ENCODE measurements at places on chromosomes 3 and 15.

DNA sequence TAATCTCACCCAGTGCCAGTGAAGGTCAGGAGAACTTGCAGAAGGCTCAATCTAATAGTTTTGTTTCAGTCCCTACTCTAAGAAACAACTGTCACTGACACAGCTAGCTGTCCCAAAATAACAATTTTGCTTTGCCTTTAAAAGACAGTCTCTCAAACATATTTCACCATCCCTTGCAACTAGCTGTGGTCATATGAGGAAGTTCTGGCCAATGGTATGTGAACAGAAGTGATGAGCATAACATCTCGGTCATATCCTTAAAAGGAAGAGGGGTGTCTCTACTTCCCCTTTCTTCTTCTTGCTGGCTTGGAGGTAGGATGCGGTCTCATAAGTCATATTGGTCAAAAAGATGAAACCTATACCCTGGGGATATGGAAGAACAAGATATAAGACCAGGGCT is 198.1 kb downstream of the NEK10 start:
- no peak for DNase-seq

- no peak for DNase-seq
Measured at GRCh38 chr3:152205097-152205593, 63.6 kb upstream of the MBNL1 start.

GRCh38 chr3:99505646-99506269 is 132.6 kb upstream of the COL8A1 start:
- no peak for DNase-seq

DNA sequence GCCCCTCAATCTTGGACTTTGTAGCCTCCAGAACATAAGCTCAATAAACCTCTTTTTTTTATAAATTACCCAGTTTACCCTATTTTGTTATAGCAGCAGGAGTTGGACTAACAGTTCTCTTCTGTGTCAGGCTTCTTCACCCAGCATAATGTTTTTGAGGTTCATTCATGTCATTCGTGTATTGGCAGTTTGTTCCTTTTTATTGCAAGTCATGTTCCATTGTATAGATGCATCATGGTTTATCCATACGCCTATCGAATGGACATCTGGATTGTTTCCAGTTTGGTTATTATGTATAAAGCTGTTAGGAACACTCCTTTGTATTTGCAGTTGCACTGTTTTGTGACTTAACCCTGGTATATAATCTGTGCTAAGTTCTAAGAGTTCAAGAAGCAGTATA is 39.8 kb downstream of the NR1D2 start:
- no peak for DNase-seq

GRCh38 chr3:14879211-14879874 is 60.6 kb downstream of the FGD5 start:
- no peak for DNase-seq

DNA sequence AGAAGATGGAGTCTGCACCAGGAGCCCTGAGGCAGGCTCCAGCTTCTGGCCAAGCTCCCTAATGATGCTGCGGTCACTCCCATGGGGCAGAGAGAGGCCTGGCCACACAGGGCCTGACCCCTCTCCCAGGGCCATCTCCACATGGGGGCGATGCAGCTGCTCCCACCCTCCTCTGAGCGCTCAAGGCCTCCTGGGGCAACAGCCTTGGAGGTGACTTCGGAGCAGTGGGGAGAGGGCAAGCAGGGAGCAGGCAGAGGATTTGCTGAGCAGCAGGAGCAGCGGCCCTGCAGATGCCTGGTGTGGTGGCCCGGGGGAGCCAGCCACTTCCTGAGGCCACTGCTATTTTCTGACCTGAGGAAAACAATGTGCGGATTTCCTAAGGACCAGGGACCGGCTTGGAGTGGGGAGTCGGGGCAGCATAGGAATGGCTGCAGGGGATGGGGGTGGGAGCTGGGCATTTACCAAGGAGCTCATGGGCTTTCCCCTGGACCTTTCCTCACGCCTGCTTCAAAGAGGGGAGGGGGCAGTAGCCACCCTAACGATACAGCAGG is 81.6 kb upstream of the RPL32 start:
- DNase-seq = no peak

GRCh38 chr15:78797951-78798350 is 13.3 kb downstream of the ADAMTS7 start:
- DNase-seq = no peak

DNA sequence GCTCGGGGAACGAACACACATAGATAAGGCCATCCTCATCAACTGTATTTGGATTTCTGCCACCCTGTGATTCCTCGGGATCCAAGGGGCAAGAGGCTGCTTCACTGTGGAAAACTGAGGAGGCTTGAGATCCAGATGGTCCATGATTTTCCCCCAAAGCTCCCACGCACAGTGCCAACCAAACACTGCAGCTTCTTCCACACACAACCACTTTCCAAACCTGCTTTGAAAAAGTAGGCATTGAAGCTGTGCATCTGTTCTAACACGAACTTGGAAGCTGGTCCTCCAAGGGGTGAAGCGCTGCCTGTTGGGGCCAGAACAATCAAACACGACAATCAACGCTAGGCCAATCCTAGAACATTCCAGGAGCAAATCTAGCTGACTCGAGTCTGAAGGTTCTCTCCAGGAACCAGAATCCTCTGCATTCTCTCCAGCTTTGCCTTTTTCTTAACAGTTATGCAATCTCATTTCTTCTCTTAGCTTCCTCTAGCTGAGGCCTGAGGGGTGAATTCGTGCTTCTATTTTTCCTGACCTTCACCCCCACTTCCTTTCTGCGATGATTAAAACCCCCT is 104.4 kb downstream of the LRRK1 start:
- DNase-seq = no peak

DNA sequence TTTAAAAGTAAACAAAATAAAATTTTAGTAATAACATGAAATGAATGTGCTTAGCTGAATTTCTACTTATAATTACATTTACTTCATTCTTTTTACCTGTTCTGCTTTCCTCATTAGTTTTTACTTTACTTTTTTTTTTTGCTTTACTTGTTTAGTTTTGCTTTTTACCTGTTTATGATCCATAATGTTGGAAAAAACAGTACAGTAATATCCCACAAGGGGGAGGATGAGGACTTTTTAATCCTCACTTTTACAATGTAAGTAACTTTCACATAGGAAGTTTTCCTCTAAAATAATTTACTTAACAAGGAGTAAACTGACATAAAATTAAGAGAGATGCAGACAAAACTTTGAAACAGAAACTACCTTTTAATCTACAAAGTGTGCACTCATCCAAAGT is 268.7 kb downstream of the TBC1D5 start:
- no peak for DNase-seq

GRCh38 chr3:107675233-107675900 is 152.6 kb downstream of the BBX start:
- DNase-seq = no peak

DNA sequence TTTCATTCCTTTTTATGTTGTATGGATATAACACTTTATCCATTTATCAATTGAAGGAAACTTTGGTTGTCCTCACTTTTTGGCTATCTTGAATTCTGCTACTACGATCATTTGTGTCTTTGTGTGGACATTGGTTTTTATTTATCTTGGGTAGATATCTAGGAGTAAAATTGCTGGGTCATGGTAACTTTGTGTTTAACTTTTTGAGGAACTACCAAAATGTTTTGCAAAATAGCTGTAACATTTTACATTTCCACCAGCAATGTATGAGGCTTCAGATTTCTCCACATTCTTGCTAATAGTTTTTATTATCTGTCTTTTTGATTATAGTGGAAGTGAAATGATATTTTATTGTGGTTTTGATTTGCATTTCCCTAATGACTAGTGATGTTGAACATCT is 55.6 kb downstream of the TLNRD1 start:
- no peak for DNase-seq

DNA sequence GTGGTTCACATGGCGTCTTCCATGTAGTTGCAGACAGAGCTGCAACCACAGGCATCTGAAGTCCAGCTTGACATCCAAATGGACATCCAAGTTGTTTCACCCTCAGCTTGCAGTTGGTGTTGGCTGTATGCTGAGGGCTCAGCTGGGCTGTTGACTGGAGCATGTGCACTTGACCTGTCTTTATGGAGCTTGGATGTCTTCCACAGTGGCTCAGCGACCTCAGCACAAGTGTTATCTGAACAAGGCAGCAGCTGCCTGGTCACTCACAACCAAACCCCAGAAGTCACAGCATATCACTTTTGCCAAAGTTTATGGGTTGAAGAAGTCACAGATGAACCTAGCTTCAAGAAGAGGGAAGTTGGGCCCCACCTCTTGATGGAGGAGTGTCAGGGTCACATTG is 92.9 kb downstream of the TPRA1 start:
- DNase-seq = no peak

- DNase-seq = no peak
Measured at GRCh38 chr15:78211189-78211921, 23.0 kb downstream of the ACSBG1 start.

- DNase-seq = no peak
Measured at GRCh38 chr15:51281368-51281967, 56.9 kb downstream of the CYP19A1 start.

GRCh38 chr3:186705882-186706780 is 11.0 kb upstream of the KNG1 start:
- no peak for DNase-seq

GRCh38 chr3:107524841-107525643 is 2.3 kb downstream of the BBX start:
- DNase-seq = no peak

DNA sequence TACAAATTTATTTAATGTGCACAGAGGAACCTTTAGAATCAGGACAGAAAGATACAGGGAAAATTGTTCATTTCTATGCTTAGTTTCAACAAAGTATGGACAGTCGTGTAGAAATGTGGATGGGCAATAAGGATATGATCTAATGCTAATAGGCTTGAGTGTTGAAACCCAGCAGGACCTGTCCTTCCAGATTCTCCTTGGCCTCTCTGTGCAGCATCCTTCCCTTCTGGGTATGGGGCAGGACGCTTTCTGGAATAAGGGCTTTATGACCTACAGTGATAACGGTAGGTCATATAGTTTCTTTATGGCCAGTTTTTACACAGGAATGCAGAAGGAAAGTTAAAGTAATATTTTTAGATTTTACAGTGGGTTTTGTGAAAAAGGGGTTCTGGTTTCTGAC is 698.1 kb downstream of the SI start:
- DNase-seq = no peak

DNA sequence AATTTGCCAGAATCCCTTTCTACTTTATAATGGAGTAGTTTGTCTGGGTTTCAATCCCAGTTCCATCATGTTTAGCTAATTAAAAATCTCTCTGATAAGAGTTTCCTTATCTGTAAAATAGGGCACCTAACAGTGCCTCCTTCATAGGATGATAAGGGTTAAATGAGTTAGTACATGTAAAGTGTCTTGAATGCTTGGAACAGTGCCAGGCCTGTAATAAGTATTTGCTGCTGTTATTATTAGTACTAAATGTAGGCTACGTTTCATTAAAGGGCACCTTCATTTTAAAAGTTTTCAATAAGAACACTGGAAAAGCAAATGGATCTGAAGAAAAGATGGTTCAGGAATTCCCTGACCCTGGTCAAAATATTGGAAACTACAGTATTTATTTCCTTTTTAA is 11.8 kb upstream of the SLC2A2 start:
- no peak for DNase-seq

- no peak for DNase-seq
Measured at GRCh38 chr3:70072754-70073153, 73.2 kb downstream of the SAMMSON start.

DNA sequence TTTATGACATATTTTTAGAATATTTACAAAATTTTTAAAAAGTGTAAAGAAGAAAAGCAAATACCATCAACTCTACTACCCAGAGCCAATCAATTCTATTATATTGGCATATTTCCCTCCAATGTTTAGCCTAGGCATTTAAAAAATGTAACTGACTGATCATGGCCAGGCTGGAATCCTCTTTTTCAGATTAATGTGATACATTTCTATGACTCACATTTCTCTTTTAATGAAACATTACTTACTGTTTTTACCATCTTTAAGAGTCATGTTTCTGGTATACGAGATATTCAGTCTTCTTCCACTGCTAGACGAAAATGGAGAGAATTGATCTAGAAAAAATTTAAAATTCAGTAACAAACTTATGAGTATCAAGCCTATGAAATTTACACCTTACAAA is 53.4 kb upstream of the DCUN1D1 start:
- no peak for DNase-seq

GRCh38 chr15:38562278-38562677 is 2.3 kb downstream of the RASGRP1 start:
- no peak for DNase-seq

- no peak for DNase-seq
Measured at GRCh38 chr3:141767066-141767465, 3.9 kb downstream of the GRK7 start.

GRCh38 chr3:15575446-15575845 is 25.9 kb downstream of the HACL1 start:
- no peak for DNase-seq

GRCh38 chr15:78274994-78275393 is 10.6 kb downstream of the DNAJA4 start:
- DNase-seq = no peak

GRCh38 chr3:69691860-69692259 is 47.4 kb upstream of the MITF start:
- no peak for DNase-seq

DNA sequence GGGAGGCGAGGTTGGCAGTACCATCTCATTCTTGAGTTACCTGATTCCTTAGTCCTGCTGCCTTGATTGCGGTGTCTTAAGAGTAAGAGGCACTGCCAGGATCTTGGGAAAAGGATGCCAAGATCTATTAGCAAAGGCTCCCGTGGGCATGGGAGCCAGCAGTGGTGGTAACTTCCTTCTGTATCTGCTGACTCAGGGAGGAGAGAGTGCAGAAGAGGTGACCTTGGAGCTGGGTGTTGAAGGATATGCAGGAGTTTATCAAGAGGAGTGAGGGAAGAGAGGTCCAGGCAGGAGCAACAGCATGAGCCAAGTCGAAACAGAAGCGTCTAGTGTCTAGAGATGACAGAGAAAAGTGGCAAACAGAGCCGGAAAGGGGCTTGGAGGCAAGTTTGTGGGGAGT is 4.5 kb downstream of the MESP2 start:
- DNase-seq = no peak

GRCh38 chr3:24604215-24604614 is 109.6 kb upstream of the THRB start:
- DNase-seq = no peak

DNA sequence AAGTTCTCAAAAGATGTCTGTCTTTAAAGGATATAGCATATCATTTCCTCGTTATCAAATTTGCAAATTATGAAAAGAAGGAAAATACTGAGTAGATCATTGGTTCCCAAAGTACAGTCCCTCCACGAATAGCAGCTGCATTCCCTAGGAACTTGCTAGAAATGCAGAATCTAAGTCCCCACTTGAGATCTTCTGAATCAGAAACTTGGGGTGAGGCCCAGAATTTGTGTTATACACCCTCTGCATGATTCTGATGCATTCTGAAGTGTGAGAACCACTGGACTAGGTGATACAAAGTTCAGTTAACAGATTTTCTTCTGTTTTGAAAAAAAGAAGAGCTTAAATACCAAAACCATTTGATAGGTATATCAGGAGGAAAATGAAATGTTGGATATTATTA is 77.1 kb downstream of the SLC25A26 start:
- no peak for DNase-seq

DNA sequence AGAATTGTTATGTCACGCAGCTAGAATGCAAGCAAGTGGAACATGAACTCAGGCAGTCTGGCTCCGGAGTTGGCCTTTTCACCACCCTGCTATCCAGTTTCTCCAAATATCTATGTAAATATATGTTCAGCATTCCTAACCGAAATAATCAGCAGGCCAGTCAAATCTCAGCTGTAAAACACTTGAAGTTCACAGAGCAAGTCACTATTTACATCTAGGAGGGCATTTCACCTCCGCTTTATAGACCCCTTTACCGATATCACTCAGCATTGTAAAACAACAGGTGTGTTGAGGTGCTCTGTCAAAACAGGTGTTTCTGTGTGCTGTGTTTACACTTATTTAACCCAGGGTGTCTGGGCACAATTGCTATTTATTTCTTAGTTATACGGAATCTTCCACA is 12.2 kb upstream of the HES1 start:
- no peak for DNase-seq
